ENCODE measurements at places on chromosomes 12 and 14.

DNA sequence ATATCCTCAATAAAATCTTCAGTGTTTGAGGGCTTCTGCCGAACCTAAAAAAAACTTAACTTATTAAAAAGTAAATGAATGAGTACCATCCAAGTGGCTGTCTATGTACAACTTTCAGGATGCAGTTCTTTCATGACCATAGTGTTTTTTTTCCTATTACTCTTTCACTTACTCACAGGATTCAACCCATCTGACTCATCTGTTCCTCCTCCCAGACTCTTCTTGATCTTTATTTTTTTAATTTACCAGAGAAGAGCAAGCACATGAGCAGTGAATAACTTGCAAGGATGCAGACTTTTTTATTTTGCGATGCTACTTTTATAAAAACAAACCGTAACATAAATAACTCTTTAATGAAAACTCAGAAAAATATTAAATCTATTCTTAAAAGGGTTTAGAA lies 24.5 kb downstream of the RECQL start:
- peak; percentile 85 for ATAC-seq

DNA sequence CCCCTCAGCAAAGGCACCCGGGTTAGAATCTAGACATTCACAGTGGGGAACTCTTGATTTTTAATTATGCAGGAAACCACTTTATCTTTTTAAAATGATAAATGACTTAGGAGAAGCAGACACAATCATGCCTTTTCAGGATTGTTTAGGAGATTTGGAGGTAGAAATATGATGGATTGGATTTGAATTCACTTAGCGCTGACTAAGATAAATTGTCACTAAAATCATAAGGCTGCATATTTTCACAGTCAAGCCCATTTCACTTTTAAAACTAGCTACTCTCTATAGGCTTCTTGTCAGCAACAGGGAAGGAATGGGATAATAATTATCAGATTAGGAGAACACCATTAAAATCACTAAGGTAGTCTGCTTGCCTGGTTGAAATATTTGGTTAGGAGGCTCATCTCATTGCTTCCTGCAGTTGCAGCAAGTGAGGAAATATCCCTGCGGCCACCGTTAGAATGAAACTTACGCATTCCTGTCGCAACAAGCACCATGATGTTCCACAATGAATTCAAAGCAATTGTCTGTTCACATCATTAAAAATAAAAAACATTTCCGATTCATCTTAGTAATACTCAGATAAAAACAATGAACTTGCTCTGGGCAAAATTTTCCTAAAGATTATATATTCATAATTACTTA lies 31.9 kb downstream of the DACT1 start:
- ATAC-seq: peak; percentile 7

DNA sequence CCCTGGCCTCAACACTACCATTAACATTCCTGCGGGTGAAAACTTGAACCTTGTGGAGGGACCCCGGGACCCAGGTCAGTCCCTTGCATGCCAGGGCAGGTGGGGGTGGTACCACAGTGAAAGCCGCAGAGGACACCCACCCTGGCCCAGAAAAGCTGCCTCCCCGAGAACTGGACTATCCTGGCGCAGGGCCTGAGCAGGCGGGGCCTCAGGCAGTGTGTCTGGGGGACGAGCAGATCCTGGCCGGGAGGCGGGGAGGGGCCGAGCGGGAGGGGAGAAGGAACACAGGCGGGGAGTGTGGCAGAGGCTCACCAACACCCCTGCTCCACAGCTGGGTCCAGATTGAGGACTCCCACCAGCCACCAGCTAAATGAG lies 10.0 kb downstream of the AHNAK2 start:
- ATAC-seq: peak; percentile 43

DNA sequence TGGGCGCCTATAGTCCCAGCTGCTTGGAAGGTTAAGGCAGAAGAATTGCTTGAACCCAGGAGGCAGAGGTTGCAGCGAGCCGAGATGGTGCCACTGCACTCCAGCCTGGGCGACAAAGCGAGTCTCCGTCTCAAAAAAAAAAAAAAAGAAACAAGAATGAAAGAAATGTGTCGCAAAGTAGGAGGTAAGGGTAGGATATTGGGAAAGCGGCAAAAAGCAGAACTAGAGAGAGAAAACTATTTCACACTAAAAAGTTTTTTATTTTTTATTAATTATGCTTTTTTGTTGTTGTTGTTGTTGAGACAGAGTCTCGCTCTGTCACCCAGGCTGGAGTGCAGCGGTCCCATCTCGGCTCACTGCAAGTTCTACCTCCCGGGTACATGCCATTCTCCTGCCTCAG lies 17.7 kb downstream of the SBNO1 start:
- ATAC-seq: no peak

DNA sequence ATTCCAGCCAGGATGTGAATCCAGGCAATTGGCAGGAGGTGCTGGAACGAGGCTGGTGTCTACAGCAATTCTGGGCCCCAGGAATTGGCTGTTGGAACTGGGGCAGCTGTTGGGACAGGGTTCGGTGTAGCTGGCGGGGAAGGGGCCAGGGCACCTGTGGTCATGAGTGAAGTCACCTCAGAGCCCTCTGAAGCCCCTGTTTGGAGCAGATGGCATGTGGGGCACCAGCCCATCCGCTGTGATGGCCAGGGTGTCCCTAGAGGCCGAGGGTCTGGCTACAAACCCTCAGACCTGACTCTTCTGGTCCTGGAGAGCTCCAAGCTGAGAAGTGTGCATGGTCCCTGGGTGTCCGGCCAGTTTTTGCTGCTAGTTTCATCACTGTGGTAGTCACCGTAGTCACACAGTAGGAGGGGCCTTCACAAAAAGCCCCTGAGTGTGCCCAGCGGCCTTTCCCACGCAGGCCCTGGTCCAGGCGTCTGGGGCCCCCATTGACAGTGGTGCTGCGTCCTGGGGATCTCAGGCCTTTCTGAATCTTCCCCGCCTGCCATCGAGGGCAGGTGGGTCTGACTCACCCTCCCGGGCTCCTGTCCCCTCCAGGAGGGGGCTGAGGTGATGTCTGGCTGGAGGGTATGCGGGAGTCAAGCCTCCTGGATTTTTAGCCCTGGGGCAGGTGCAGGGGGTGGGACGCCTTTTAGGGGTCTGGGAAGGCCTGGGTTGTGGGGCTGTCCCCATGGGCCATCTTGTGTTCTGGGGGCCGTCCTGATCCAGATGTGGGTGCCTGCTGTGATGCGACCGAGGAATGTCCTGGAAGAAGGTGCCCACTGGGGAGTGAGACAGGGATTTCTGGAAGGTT lies 368.0 kb downstream of the TMEM121 start:
- no peak for ATAC-seq

DNA sequence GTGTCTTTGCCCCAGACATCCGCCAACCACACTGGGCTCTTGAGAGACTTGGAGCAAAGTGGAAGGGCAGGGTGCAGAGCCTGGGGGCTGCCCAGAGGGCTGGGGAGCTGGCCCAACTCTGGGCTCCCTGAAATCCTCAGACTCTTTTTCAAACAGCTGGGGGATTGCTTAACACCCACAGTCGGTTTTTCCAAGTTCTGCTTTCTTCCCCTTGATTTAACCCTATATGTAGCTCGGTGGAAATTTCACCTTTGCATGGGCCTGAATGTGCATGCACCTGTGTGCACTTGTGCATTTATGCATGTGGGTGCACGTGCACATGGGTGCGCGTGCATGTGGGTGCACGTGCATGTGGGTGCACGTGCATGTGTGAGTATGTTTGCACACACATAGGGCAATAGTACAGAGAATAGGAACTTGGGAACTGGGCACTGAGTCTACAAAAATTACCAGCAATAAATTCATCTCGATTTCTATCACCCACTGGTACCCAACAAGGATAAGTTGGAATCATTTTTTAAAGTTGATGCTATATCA lies 52.3 kb upstream of the RFLNA start:
- ATAC-seq: no peak

DNA sequence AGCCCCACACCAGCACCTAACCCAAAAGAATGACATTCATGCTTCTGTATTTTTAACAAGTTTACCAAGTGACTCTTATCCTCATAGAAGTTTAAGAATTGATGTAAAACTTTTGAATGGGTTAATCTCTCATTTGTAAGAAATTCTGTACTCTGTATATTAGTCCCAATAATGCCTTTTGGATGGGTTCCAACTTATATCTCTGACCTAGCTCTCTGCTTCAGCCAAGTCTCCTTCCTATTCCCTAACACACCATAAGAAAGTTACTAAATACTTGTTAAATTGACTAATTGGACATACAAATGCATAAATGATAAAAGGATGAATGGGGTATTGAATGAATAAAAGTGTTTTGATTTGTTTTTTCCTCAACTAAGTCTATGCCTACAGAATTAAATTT lies 557.3 kb downstream of the TMTC2 start:
- no peak for ATAC-seq

- ATAC-seq: no peak
These were observed 216.1 kb downstream of the PPM1H start for GRCh38 chr12:62718762-62719426.

GRCh38 chr12:79655036-79655435 lies 35.7 kb downstream of the PAWR start:
- no peak for ATAC-seq

DNA sequence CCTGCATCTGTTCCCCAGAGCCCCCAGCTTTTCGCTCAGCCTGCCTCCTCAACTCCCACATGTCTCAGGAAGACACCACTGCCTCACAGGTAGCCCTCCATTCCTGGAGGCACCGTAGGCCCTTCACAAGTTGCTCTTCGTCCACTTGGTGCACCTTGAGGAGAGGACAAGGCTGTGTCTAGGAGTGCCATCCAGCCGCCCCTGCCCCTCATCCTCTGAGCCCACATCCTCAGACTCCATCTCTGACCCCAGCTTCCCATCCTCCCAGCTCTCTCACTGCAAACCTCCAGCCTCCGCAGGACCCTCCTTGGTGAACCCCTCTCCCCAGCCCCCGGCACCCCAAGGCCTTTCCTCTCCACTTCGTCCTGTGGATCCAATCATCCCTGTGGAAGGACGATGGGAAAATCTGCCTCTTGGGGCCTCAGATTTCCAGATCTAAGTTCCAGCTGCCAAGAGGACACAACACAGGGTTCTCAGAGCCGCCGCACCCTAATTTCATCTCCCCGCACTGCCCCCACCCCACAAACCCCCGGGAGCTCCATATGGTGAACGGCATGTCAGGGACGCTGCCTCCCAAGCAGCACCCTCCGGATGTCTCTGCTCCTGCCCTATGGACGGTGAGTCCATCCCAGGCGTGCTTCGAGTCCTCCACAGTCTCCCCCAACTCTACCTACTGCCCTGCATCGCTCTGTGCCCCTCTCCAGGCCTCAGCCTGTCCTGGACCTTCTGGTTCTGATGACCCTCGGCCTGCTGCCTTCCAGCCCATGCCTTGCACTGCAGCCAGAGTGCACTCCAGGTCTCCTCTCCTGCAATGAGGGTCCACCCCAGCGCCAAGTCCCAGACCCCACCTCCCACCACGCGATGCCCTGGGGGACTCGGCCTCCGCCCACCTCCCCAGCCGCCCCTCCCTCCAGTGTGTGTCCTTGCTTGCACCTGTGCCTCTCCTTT lies 314.1 kb upstream of the DIO3 start:
- ATAC-seq: no peak

GRCh38 chr12:9363145-9363544 lies 154.9 kb upstream of the PZP start:
- no peak for ATAC-seq

DNA sequence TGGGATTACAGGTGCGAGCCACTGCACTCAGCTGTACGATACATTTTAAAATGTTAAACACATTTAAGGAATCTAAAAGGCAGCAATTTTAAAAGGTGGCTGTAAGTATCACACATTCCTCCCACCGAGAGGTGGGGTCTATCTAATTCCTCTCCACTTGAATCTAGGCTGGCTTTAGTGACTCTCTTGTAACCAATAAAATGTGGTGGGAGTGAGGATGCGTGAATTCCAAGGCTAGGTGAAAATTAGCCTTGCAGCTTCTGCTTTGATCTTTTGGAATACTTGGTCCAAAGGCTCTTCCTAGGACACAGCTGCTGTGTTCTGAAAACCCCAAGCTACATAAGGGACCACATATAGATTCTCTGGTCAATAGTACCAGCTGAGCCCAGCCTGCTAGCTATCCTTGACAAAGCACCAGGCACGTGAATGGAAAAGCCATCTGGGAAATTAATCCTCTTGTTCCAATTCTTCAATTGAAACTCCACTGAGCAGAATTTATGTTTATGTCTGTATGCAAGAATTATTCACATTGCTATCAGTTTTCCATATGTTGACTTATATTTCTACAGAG lies 8.8 kb upstream of the GPRC5D start:
- no peak for ATAC-seq

DNA sequence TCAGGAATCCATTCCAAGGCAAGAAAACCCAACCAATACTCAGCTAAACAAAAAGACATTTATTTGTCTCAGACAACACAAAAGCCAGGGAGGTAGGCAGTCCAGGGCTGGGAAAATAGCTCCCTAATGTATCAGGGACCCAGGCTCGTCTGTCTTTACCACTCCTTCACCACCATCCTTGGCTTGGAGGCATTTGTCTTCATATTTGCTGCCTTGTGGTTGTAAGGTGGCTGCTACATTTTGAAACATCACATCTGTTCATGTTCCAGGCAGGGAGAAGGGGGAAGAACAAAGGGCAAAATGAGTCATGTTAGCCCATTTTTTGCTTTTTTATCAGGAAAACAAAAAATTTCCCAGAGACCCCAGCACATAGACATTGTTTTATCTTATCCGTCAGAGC lies 44.8 kb upstream of the PCED1B start:
- ATAC-seq: no peak

- peak; percentile 82 for ATAC-seq
These were observed 11.9 kb upstream of the SERPINA4 start for GRCh38 chr14:94548999-94549985.

- ATAC-seq: no peak
These were observed 57.5 kb downstream of the ZNF664 start for GRCh38 chr12:124030510-124030909.

GRCh38 chr12:17016116-17016864 lies 410.3 kb upstream of the LMO3 start:
- peak; percentile 63 for ATAC-seq

- ATAC-seq: no peak
These were observed 597.1 kb downstream of the RPL10L start for GRCh38 chr14:46054526-46054925.

GRCh38 chr12:68773582-68773981 lies 27.6 kb downstream of the SLC35E3 start:
- ATAC-seq: no peak

DNA sequence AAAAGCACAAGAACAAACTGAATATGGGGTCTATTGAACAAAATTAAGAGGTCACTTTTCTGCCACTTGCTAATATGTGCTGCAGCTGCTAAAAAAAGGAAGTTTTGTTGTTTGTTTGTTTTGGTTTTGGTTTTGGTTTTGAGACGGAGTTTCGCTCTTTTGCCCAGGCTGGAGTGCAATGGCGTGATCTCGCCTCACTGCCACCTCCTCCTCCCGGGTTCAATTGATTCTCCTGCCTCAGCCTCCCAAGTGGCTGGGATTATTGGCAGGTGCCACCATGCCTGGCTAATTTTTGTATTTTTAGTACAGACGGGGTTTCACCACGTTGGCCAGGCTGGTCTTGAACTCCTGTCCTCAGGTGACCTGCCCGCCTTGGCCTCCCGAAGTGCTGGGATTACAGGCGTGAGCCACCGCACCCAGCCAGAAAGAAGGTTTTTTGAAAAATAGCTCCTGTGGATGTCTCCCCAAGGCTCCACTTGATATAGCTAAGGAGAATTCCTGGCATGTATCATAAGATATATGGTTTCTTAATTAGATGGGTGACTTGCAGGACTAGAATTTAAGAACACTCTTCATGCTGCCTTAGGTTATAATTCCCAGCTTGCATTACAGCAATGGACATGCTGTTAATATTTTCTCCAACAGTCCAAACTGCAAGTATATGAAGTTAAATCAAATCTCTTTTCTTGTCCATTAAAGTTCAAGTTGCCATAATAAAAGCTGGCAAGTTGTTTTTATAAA lies 237.6 kb upstream of the AMIGO2 start:
- no peak for ATAC-seq

- no peak for ATAC-seq
These were observed 5.5 kb upstream of the GABARAPL1 start for GRCh38 chr12:10207136-10207535.
